Trophoblast cell (in vitro differentiated cells and primary cell): ENCODE measurements at places on chromosomes 5 and 9.

GRCh38 chr5:160175438-160176218, 53.7 kb upstream of the FABP6 start:
- H3K36me3 ChIP-seq, result no peaks in the 10 kb centered on the region
- no peak overlapping the region for H3K4me3 ChIP-seq
- no peaks in the 10 kb centered on the region for H3K27me3 ChIP-seq
- DNase-seq, result no peak
- H3K27ac ChIP-seq, result no peak overlapping the region

GRCh38 chr5:100772548-100772947, 130.5 kb downstream of the ST8SIA4 start:
- H3K4me1 ChIP-seq, result no peaks in the 10 kb centered on the region
- H3K36me3 ChIP-seq, result no peaks in the 10 kb centered on the region
- H3K27ac ChIP-seq, result no peak overlapping the region
- no peak overlapping the region for H3K4me3 ChIP-seq

DNA sequence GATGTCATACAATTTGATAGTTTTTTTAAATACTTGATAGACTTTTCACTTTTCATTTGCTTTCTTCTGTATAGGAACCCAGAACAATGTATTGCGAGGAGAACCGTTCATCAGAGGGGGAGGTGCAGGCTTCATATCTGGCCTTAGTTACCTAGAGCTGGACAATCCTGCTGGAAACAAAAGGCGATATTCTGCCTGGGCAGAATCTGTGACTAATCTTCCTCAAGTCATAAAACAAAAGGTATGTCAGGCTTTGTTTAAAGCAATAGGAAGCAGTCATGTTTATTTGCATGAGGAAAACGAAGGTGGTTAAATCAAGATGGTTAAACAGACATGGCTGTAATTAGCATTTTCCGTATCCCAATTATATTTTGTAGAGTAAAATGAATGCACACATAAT, 46.0 kb downstream of the C7 start:
- H3K4me3 ChIP-seq, result no peak overlapping the region
- DNase-seq, result no peak
- H3K27ac ChIP-seq, result no peak overlapping the region
- H3K27me3 ChIP-seq, result no peaks in the 10 kb centered on the region
- H3K36me3 ChIP-seq, result no peaks in the 10 kb centered on the region

DNA sequence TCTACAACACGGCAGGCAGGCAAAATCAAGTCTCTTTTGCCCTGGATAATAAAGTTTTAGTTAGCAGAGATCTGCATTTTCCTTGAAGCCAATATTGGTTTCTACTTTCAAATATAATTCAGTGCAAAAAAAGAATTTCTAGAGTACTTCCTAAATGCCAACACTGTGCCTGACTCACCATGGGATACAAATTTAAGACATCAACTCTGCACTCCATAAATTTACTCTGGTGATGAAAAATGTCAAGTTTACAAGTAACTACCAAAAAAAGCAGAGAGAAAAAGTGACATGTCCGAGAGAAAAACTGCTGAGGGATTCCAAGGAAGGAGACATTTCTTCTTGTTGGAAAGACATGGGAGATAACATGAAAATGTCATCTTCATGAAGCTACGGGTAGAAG, 119.7 kb downstream of the RAPGEF6 start:
- peaks cover 3% of the 10 kb centered on the region for H3K4me1 ChIP-seq
- H3K27ac ChIP-seq, result no peak overlapping the region
- DNase-seq, result no peak

DNA sequence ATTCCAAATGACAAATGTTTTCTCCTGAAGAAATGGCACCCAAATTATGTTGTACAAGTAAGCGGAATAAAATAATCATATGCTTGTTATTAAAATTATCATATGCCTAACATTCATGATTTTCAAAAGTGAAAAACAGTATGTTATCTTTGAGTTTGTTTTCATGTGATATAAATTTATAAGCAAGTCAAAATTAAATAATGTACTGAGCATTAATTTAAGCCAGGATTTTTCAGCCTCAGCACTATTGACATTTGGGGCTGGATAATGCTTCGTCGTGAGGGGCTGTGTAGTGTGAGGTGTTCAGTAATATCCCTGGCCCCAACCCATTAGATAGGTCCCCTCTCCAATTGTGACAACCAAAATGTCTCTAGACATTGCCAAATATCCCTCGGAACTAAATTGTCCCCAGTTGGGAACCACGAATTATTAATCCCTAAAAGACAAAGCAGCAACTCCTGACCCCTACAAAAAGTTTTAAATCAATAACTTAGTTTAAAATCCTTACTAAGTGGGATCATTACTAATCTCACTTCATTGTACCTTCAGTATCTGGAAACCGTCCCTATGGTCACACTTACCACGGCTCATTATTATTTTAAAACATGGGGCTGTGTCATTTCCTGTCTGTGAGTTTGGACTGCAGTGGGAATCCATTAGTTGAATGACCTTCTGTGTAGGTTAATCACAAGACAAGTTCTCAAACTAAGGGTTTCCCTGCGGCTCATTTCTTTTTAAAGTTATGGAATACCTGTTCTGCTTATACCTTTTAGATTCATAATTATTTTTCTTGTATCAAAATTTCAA, 1.3 kb upstream of the NNT start:
- H3K4me1 ChIP-seq, result peaks cover 11% of the 10 kb centered on the region
- no peaks in the 10 kb centered on the region for H3K36me3 ChIP-seq
- no peak for DNase-seq
- H3K27me3 ChIP-seq, result no peaks in the 10 kb centered on the region
- no peak overlapping the region for H3K4me3 ChIP-seq

DNA sequence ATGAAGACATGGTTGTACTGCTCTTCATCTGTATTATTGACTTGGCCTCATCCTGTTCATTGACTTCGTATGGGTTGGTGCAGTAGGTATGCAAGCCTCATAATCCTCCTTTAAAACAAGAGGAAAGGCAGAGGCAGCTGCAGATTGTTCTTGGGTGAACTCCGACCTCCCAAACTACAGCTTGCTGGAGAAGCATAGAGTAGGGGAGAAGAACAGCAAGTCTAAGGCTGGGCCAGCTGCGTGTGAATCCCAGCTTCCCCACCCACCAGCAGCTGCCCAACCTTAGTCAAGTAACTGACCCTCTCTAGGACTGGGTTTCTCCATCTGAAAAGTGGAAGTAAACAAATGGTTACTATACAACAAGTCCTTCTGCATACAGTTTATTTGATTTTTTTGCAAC, 114.5 kb upstream of the WWC1 start:
- no peak overlapping the region for H3K4me3 ChIP-seq
- DNase-seq, result no peak
- H3K27me3 ChIP-seq, result no peaks in the 10 kb centered on the region
- no peaks in the 10 kb centered on the region for H3K36me3 ChIP-seq

- DNase-seq, result no peak
- no peaks in the 10 kb centered on the region for H3K36me3 ChIP-seq
- H3K27ac ChIP-seq, result no peak overlapping the region
- no peaks in the 10 kb centered on the region for H3K4me1 ChIP-seq
- H3K27me3 ChIP-seq, result no peaks in the 10 kb centered on the region
- no peak overlapping the region for H3K4me3 ChIP-seq
Observed at GRCh38 chr9:13661014-13661413, 381.5 kb upstream of the MPDZ start.

- H3K4me1 ChIP-seq, result no peaks in the 10 kb centered on the region
- H3K36me3 ChIP-seq, result no peaks in the 10 kb centered on the region
- no peak overlapping the region for H3K4me3 ChIP-seq
- DNase-seq, result no peak
- H3K27ac ChIP-seq, result no peak overlapping the region
Observed at GRCh38 chr5:133643365-133643764, 31.0 kb upstream of the FSTL4 start.

GRCh38 chr5:167247816-167248215, 1043.6 kb upstream of the WWC1 start:
- H3K27ac ChIP-seq, result no peak overlapping the region
- H3K4me3 ChIP-seq, result no peak overlapping the region
- no peaks in the 10 kb centered on the region for H3K27me3 ChIP-seq
- no peak for DNase-seq
- no peaks in the 10 kb centered on the region for H3K4me1 ChIP-seq

DNA sequence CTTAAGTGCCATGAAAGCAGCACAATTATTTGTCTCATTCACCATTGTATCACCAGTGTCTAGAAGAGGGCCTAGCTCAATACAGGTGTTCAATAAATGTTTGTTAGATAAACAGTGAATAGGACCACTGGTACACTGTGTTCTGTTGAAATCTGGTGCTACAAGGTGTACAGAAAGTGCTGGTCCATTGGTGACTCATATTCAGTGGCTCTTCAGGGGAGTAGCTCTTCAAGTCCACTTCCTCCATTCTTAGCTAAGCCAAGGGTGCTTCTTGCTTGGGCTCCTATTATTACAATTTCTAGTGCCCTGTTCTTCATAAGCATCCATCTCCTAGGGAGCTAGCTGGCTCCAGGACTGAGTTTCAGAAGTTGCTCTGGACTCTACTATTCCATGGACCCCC, 6.4 kb upstream of the FCHO2 start:
- H3K36me3 ChIP-seq, result no peaks in the 10 kb centered on the region
- DNase-seq, result no peak
- H3K4me3 ChIP-seq, result no peak overlapping the region
- H3K27ac ChIP-seq, result no peak overlapping the region
- H3K27me3 ChIP-seq, result no peaks in the 10 kb centered on the region

DNA sequence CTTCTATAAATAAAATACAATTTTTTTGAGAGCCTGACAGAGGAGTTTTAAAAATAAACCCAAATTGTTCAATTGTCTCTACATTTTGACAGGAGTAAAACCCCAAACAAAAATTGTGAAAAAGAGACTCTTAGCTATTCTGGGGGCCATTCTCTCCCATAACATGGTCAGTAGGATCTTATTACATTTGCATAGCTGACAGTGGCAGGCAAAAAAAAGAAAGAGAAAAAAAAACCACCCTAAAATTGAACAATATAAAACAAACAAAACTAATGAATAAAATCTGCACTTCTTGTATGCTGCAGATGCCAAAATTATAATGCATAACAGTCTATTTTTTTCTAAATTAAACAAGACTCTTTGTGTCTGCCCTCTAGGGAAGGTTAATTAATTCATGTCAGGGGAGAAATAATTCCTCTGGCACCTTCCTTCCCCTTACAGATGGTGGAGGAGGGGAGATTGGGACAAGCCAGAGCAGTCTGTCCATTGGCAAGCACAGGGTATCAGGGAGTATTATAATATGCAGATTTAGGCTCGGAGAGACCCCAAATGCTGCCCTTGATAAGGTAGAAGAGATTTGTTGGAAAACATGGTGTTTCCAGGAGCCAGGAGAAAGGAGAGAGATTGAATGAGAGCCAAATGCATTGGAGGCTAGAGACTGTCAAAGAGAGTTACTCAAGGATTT, 79.7 kb upstream of the CDH6 start:
- H3K36me3 ChIP-seq, result no peaks in the 10 kb centered on the region
- DNase-seq, result no peak
- H3K27ac ChIP-seq, result no peak overlapping the region

DNA sequence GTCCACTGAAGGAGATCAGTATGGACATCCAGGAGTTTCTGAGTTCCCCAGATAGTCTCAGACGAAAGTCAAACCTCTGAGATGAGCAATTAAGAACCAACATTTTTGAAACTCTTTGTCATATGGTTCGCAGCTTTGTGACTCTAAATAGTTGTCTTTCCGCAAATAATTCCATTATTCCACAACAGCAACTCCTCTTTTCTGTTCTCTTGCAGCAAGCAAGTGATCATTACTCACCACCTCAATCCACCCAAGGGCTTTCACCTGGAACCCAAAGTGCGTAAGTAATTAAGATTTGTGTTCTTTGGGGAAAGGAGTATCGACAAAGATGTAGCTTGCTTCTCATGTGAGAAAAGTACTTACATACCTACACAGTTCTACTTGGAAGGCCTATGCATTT, 15.6 kb downstream of the MTX3 start:
- H3K4me3 ChIP-seq, result no peak overlapping the region
- H3K27me3 ChIP-seq, result no peaks in the 10 kb centered on the region
- peaks cover 5% of the 10 kb centered on the region for H3K36me3 ChIP-seq

GRCh38 chr5:165076686-165077085, 1571.3 kb downstream of the MAT2B start:
- no peak overlapping the region for H3K4me3 ChIP-seq
- no peaks in the 10 kb centered on the region for H3K36me3 ChIP-seq
- H3K27ac ChIP-seq, result no peak overlapping the region

GRCh38 chr9:1050125-1050895, at the start of gene DMRT2:
Gene DMRT2, plus strand, starts transcription at chr9:1050357. Its CDS starts 1,257 bp downstream, at chr9:1051614.
- no peak within 1 kb of the TSS for H3K4me3 ChIP-seq
- H3K27me3 ChIP-seq, result peaks cover 76% of the 10 kb centered on the region
- peaks cover 6% of the 10 kb centered on the region for H3K4me1 ChIP-seq
- DNase-seq, result peak; percentile 56
- no peaks in the 10 kb centered on the region for H3K36me3 ChIP-seq

- no peak overlapping the region for H3K4me3 ChIP-seq
- H3K4me1 ChIP-seq, result no peaks in the 10 kb centered on the region
- no peak overlapping the region for H3K27ac ChIP-seq
Observed at GRCh38 chr9:115164511-115164974, 46.6 kb upstream of the TNC start.

DNA sequence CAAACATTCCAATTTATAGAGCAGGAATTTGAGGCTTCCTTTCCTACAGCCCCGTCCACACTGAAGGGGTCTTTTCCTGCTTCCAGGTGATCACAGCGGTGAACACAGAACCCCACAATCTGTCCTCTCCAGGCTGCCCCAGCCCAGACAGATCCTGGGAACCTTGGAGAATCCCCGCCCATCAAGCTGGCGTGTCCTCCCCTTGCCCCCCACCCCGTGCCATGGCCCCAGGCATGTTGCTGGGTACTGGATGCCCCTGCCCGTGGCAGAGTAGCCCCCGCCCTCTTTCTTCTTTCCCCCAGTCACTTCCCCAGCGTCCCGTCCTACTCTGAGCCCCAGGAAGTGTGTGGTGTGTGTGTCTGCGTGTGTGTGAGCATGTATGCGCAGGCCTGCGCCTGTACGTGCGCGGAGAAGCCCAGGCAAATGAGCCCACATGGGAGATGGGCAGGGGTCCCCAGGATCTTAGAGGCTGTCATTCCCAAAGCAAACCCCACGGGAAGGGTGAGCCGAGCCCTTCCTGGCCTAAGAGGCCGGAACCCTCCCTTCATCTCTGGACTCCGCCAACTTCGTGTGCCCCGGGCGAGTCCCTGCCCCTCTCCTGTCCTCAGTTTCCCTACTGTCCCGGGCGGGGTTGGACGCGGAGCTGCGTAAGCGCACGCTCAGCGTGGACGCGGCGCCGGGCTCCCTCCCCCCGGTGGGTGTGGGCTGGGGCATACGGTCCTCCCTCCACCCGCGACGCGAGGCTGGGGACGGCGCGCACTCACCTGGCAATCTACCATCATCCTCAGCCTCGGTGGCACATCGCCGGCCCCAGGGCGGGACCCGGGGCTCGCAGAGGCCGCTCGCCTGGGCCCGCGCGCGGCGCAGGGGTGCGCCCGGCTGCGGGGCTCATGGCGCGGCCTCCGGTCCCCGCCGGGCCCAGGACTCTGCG, 15.2 kb downstream of the GBGT1 start:
- peak; percentile 41 for DNase-seq
- no peaks in the 10 kb centered on the region for H3K36me3 ChIP-seq
- peaks cover 14% of the 10 kb centered on the region for H3K4me1 ChIP-seq
- peak overlapping the region; percentile 20 for H3K27ac ChIP-seq

- peak overlapping the region; percentile 63 for H3K27ac ChIP-seq
- H3K36me3 ChIP-seq, result no peaks in the 10 kb centered on the region
- no peak overlapping the region for H3K4me3 ChIP-seq
- H3K4me1 ChIP-seq, result peaks cover 11% of the 10 kb centered on the region
Observed at GRCh38 chr5:103475629-103476240, 86.9 kb downstream of the NUDT12 start.
